Hematopoietic multipotent progenitor cell treated with erythropoietin and hydrocortisone succinate and interleukin-3 and kit ligand, for 8 days (in vitro differentiated cells): ENCODE measurements at places on chromosomes 5 and 9.
A peak's percentile ranks its signal among the peaks of the same experiment; 100 is the strongest.

DNA sequence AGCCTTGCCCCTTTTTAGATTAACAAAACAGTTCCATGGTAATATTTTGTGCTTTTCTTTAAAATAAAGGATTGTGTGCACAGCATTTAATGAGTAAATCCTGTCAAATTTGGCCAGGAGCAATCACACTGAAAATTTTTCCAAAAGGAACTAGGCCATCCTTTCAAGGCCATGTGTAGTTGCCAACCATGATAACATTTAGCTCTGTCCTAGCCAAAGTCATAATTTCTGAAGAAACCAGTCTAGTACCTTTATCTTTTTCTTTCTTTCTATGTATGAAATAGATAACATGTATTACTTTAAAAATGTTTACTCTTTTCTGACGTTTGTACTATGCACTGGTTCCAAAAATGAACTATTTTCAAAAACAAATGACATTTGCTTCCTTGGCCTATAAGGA lies 143.7 kb downstream of the PBX3 start:
- DNase-seq: no peak

DNA sequence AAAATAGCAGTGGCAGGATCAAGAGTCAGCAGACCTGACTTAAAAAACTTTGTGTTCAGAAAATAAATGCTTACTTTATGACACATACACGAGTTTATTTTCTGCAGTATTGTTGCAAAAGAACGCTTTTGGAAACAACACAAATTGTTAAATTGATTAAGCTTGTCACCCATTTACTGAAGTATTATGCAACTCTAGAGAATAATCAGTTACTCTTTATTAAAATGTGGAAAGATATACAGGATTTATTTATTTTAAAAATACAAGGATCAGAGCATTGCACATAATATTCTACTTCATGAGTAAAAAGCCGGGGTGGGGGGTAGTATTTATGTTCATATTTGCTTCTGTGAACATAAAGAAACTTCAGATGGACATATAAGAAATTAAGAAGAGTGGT lies 20.0 kb downstream of the FYB1 start:
- no peak for DNase-seq

- DNase-seq: no peak
Observed at GRCh38 chr5:112772124-112772523, 34.4 kb downstream of the APC start.

DNA sequence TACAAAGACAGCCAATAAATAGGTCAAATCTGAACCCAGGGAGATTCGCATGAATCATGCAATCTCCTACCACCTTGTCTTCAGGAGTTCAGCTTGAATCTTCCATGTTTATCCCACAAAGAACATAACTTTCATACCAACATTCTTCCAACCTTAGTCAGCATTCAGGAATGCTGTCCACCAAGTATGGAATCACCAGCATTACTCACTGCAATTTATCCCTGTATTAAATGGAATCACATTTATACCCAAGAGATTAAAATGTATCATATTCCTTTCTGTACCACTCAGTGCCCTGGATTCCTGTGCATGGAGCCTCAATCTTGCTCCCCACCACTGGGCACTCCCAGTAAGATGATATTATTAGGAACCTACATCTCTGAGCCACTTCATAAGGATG lies 162.6 kb downstream of the GLIS3 start:
- no peak for DNase-seq

- DNase-seq: no peak
Observed at GRCh38 chr5:115718927-115719326, 93.1 kb upstream of the TMED7 start.

DNA sequence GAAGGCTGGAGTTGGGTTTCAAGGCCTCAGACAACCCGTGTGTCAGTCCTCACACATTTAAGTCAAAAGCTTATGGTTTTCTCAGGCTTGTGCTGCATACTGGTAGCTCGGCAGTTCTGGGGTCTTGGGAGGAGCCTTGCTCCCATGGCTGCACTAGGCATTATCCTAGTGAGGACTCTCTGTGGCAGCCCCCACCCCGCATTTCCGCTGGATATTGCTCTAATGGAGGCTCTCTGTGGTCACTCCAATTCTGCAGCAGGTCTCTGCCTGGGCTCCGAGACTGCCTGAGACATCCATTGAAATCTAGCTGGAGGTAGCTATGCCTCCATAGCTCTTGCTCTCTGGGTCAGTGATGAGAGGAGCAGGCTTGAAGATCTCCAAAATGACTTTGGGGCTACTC lies 311.5 kb upstream of the PTGER4 start:
- no peak for DNase-seq

- no peak for DNase-seq
Observed at GRCh38 chr9:97660340-97660739, 26.7 kb downstream of the NCBP1 start.

GRCh38 chr9:111064160-111064837 lies 26.0 kb upstream of the LPAR1 start:
- DNase-seq: no peak

- DNase-seq: peak; percentile 49
Observed at GRCh38 chr9:297104-297972, 82.7 kb downstream of the DOCK8 start.

- no peak for DNase-seq
Observed at GRCh38 chr5:308672-309271, 12.7 kb upstream of the AHRR start.

GRCh38 chr9:118091711-118092500 lies 387.7 kb downstream of the TLR4 start:
- no peak for DNase-seq

DNA sequence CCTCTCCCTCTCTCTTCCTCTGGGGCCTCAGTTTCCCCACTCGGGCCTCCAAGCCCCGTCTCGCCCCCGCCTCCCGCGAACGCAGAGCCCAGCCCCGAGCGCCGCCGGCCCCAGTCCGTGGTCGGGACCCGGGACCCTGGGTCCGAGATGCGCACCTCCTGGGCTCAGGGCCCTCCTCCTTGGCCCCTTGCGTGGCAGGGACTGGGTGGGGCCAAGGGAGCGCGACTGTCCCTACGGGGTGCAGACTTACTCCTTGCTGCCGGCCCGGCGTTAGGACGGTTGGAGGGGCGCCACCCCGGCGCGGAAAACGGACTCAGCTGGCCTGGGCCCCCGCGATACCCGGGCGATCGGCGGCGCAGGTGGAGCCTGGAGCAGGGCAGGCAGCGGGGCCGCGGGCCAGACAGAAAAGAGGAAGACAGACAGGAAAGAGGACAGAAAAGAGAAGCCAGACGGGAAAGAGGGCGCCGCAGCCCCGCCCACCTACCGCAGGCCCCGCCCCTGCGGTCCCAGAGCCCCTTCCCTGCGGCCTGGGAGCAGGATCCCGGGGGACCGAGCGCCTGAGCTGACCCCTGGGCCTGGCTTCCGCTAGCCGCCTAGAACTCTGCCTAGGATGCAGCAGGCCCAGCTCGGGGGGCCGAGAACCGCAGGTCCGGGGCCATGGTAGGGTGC lies at the start of gene GBGT1:
TSS of gene GBGT1 (minus strand) at position 411 of the 669 bp plus-strand sequence. CDS start 1,502 bp downstream, outside the sequence.
- peak; percentile 73 for DNase-seq

DNA sequence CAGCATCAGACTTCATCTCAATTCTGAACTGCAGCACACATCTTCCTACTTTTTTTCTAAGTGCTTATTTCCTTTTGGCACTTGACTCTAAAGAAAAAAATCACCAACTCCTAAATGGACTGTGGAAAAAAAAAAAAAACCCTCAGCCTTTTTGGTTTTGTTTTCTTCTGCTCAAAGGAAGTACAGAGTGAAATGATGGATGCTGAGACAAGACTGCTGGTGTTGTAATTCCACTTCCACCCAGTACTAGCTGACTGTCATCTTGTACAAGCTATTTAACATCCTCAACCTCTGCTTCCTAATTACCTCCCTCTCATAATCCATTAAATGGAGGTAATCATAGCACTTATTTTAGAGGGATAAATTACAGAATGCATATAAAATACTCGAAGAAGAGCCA lies 171.5 kb upstream of the GNA14 start:
- DNase-seq: no peak

- DNase-seq: no peak
Observed at GRCh38 chr5:159515197-159515596, 184.9 kb upstream of the IL12B start.

GRCh38 chr9:83649080-83649479 lies 26.1 kb downstream of the IDNK start:
- DNase-seq: peak; percentile 78

DNA sequence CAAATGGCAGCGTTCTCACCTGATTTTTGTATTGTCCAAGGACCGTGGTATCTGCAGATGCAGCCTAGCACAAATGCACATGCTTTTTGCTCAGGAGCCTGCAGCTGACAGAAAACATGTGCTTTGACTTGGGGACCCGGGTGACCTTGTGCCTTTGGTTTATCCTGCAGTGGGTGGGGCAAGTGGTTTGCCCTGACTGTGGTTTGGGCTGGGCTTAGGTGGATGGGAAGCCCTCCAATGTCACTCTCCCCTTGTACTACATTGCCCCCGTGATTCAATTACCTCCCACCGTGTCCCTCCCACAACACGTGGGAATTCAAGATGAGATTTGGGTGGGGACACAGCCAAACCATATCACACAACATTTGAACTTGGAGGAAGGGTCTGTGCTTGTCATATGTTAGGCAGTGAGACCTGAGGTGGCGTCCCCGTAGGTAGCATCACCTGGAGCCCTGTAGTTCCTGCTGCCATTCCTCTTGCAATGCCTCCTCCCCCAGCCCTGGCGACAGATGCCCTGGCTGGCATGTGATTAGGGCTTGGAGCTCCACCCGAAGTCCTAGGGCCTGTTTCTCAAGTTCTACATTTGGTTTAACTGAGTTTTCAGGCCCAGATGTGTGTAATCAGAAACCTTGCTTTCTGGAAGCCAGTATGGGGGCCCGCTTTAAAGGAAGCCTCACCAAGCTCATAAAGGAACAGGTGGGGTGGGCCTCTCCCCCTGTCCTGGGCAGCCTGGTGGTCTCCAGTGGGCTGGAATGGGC lies 2.1 kb downstream of the ANKRD33B start:
- DNase-seq: peak; percentile 72

GRCh38 chr5:39811381-39811780 lies 386.6 kb upstream of the DAB2 start:
- DNase-seq: no peak

DNA sequence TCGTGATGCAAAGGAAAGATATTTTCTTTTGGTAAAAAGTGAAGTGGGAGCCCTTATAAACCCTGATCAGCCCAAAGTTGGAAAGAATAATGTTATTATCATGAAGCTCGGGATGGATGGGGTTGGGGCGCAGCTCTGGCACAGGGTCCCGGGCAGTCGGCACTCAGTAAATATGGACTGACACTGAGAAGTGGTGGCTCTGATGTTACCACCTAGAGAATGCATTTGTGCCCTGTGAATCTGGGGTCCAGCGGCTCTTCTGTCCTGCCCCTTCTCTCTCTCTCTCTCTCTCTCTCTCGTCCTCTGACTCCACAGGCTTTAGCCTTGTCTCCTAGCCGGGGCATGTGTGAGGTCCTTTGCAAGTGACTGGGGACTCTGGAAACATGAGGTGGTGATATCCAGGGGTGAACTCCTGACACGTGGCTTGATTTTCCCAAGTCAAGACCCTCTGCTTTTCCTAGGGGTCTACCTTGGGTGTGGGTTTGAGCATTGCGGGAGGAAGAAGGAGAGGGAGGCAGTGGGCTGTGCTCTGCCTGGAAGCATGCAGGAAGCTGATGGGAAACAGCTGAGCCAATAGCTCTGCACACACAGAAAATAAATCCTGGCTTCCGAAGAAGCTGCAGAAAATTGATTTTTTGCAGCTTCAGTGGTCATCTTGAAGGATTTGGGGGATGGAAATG lies 162.7 kb downstream of the MACROH2A1 start:
- no peak for DNase-seq

DNA sequence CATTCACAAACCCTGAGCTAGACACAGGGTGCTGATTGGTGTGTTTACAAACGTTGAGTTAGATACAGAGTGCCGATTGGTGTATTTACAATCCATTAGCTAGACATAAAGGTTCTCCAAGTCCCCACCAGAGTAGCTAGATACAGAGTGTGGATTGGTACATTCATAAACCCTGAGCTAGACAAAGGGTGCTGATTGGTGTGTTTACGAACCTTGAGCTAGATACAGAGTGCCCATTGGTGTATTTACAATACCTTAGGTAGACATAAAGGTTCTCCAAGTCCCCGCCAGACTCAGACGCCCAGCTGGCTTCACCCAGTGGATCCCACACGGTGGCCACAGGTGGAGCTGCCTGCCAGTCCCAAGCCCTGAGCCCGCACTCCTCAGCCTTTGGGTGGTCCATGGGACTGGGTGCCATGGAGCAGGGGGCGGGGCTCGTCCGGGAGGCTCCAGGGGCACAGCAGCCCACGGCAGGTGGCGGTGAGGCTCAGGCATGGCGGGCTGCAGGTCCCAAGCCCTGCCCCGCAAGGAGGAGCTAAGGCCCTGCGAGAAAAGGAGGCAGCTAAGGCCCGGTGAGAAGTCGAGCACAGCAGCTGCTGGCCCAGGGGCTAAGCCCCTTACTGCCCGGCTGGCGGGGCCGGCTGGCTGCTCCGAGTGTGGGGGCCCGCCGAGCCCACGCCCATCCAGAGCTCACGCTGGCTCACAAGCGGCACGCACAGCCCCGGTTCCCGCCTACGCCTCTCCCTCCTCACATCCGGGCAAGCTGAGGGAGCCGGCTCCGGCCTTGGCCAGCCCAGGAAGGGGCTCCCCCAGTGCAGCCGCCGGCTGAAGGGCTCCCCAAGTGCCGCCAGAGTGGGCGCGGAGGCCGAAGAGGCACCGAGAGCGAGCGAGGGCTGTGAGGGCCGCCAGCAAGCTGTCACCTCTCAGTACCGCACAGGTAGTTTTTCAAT lies 1039.2 kb upstream of the CDH9 start:
- DNase-seq: no peak

DNA sequence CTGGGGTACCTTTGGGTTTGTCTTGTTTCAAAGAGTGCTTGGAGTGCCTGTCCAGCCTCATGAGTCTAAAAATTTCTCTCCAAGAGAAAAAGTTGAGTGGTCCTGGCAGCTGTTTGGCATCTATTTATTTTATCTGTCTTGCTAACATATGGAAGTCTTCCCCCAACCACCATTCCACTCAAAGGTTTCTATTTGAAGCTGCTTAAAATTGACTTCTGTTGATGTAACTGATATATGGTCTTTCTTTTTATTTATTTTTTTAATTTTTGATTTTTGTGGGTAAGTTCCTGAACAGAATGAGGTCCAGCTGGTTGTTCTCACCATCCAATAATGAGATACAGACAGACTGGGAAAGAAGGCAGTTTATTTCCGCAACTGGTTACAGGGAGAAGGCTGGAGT lies 178.7 kb upstream of the SGCD start:
- no peak for DNase-seq

- DNase-seq: no peak
Observed at GRCh38 chr5:146675636-146676035, 159.6 kb upstream of the GPR151 start.

- DNase-seq: no peak
Observed at GRCh38 chr5:173646692-173647091, 30.2 kb upstream of the BOD1 start.
